Activated T-cell treated with anti-CD3 and anti-CD28 coated beads, Interleukin-2, amount 50 U/mL, for 72 hours (primary cell): ENCODE measurements at places on chromosomes 2 and 18.

- DNase-seq = no peak
Measured at GRCh38 chr18:33821503-33821902, 243.5 kb downstream of the ASXL3 start.

DNA sequence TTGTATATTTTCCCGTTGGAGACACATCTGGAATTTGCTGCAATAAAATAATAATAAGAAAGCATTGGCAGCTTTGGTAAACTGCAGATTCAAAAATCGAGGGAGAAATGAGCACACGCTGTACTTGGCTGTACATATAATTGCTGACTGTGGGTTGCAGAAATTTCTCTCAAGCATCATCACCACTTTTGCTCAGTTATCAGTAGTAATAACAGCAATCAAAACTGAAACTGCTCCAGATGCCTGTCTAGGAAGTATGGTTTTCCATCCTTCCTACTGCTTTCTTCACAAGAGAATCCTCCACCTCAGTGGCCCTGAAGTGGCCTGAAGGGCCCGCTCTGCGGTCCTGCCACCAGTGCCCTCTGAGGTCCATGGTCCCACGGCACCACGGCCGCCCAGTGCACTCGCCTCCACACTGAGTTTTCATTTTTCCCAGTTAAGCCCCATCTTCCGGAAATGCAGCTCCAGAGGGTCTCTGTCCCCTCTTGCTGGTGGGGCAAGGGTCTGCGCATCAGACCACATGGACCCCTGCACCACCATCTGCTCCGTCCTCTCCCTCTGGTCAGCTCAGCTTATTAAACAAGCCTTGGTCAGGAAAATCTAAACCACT is 3.9 kb downstream of the DUSP28 start:
- DNase-seq = peak; percentile 3

GRCh38 chr2:24571828-24572442 is 80.9 kb downstream of the NCOA1 start:
- no peak for DNase-seq

DNA sequence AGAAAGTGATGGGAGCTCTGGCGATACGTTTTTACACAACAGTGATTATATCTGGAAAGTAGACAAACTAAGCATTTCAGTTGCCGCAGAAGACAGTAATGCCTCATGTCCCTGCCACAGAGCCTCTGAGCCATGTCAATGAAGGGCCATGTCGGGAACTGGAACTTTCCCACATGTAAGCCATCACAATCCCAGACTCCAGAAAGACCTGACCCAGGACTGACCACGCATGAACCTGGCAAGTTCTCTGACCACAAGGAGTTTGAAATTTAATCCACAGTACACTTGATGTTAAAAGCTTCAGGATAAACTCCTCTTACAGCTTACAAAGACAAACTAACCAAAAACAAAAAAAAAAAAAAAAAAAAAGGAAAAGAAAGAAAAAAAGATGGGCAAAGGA is 267.3 kb downstream of the SLC8A1 start:
- DNase-seq = no peak

- peak; percentile 74 for DNase-seq
Measured at GRCh38 chr2:219352448-219353023, 20.0 kb upstream of the RESP18 start.

DNA sequence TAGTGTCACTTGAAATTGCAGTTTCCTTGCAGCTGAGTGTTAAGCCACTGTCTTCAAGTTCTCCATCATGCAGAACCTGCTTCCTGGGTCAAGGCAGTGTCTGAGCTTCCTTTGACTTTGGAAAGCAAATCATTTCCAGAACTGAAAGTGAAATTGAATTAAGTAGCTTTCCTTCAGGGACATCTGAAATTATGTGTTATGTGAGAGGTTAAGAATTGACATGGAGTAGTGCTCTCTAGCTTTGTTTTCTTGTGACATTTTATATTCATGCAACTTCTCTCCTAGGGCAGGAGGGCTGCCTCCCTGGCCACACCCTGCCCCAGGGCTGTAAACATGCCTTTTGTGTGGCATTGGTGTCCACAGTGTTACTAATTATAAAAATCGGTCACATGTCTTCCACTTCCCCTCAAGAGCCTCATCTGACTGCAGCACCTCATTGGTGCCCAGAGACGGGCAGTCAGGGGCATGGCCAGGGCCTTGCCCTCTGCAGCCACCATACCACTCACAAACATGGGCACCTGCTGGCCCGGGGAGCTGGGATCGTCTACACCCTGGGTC is 14.4 kb downstream of the RAB12 start:
- no peak for DNase-seq

GRCh38 chr18:44700652-44701051 is 20.0 kb downstream of the SETBP1 start:
- no peak for DNase-seq

DNA sequence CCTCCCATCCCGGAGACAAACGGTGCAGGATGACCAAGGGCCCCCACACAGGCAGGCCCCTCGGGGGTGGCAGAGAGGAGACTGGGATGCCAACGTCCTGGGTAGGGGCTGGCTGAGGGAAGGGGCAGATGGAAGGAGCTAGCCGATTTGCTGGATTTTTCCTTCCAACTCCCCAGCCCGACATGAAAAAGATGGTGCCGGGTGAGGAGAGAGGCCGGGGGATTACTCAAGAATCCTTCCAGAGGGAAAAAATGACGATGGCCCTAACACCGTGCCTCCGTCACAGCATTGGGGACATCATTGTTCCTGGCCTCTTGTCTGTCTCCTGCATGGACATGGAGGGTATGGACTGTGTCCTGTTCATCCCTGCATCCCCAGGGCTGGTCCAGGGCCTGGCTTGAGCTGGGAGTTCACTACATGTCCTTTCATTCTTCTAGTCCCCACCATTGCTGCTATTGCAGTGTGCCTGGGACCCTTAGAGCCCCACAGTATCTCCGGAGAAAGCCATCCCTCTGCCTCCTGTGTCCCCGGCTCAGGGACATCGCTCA is 217.7 kb downstream of the TNS1 start:
- no peak for DNase-seq

GRCh38 chr2:105645031-105645937 is 99.4 kb upstream of the NCK2 start:
- no peak for DNase-seq

DNA sequence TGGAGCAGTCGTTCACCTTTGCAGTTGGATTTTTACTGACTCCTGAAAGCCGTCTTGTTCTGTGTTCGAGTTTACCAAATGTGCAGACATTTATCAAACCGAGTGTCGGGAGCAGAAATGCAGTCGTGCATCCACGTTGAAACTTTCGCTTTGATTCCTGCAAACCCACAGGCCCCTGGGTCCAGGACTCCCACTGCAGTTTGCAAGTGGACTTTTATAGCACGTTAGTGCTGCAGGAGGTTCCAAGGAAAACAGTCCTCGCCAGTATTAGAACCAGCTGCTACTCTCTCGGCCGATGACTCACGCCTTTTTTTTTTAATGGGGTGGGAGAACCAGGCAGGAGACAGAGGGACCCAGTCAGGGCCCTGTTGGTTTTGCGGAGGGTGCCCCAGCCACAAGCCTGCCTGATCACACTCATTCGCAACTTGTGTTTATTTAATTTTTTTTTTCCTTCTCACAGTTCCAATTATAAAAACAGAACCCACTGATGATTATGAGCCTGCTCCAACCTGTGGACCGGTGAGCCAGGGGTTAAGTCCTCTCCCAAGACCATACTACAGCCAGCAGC is 90.1 kb downstream of the NFATC1 start:
- DNase-seq = no peak

DNA sequence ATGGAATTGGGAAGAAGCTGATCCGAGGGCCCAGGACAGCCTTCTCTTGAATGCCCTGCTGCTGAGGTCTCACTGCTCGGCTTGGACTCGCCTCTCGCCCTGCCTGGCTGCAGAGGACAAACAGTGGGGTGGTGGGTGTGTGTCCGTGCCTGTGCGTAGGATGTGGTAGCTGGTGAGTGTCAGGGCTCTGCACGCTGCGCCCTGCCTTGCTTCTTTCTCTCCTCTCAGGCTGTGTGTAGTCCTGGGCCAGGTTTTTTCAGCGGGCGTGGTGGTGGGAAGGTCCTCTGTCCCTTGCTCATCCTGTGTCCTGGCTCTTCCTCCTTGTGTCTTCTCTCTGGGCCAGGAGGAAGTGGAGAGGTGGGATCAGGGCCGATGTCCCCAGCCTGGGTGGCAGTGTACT is 44.8 kb downstream of the RRM2 start:
- no peak for DNase-seq

- DNase-seq = no peak
Measured at GRCh38 chr2:152037743-152038435, 61.0 kb downstream of the CACNB4 start.

DNA sequence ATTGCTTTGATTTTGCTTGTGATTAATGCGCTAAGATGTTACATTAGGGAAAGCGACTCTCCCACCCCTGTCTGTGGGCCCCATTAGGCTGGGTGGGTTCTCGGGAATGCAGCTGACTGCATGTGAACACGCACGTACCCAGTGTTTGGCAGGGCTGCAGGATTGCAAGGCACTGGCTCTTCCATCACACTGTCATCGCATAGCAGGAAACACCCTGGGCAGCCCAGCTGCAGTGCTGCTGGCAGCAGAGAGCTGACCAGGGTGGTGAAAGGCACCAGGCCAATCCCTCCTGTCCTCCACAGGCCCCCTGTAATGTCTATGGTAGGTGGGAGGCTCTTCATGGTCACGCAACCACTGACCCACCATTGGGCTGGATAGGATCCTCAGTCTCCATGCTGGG is 34.4 kb upstream of the FZD7 start:
- no peak for DNase-seq

GRCh38 chr18:14025306-14025940 is 106.8 kb downstream of the ZNF519 start:
- DNase-seq = no peak

DNA sequence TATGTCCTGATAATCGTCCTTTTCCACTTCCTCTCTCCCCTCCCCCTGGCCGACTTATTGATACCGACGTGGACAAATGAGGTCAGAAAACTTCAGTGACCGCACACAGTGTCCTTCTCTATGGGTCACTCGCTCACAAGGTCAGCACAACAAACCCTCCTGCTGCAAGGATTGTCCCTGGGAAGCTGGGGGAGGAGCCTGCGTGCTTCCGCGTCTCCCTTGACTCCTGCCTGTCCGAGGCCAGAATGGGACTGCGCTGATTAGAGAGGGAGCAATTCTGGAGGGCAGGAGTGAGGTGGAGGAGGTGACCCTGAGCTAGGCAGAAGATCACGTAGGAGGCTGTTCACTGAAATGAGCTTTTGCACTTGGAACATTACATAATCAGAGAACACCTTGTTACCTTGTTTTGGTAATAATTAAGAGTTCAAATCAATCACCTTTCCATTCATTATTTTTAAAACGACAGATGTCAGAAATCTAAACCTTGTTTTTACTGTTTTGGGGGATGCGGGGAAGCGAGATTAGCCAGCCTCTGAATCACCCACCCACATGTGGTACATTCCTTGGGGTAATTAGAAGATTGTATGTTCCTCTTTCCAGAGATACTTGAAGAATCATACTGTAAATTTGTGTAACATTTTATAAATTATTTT is 70.6 kb downstream of the CTAGE1 start:
- DNase-seq = no peak

DNA sequence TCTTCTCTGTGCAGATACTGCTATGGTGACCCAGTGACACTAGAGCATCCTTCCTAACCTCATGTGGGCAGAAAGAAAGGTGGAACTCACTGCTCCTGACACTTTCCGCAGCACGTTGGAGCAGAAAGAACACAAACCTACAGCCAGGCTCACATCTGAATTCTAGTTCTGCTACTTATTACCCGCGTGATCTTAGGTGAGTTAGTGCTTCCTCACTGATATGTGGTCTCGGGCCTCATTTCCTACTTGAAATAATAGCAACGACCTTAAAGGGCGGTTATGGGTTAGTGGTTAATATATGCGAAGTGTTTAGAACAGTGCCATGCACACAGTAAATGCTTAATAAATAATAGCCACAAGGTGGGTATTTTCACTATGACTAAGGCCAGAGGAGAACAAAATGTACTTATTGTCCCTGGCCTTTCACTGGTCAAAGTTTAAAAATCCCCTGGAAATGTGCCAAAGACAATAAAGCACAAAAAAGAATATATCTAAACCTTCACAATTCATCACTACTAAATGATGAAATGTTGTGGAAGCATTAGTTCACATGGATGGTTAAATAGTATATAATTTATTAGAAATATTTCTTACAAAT is 66.6 kb downstream of the MYOM1 start:
- DNase-seq = no peak

DNA sequence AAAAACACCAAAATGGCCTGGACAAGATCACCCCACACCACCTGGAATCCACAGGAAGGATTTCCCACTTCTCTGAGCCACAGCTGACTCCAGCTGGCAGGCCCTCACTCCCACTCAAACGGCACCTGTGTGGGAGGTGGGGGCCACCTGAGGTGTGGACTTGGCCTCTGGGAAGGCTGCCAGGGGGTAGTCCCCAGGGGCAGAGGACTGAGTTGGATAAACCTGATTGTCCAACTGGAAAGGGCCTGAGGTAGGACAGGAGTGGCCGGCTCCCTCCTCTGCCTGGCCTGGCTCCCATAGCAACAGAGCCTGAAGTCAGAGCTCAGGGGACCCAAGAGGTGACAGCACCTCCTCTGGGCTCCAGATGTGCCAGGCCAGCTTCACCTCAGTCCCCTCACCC is 300.2 kb downstream of the CELF4 start:
- DNase-seq = no peak

DNA sequence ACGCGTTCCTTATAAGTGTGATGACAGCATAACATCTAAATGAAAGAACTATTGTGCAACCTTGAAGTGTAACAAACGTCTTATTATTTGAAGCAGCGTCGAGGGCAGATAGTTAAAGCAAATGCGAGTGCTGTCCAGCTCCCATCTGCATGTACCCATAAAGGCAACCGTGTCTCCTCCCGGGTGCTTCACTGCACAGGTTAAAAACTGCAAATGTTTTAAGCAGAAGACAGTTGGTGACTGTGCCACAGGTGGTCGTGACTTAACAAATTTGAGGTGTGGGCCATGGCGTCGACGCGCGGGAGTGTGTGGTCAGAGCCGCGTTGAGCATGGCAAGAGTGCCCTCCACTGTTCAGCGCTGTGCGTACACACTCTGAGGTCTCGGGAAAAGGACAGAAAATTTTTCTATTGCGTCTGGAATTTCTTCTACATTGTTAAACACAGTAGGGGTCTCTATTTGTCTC is 6.4 kb downstream of the SALL3 start:
- peak; percentile 20 for DNase-seq

GRCh38 chr2:209473930-209474419 is 50.1 kb downstream of the MAP2 start:
- DNase-seq = no peak
